ENCODE measurements at places on chromosomes 4 and X.

DNA sequence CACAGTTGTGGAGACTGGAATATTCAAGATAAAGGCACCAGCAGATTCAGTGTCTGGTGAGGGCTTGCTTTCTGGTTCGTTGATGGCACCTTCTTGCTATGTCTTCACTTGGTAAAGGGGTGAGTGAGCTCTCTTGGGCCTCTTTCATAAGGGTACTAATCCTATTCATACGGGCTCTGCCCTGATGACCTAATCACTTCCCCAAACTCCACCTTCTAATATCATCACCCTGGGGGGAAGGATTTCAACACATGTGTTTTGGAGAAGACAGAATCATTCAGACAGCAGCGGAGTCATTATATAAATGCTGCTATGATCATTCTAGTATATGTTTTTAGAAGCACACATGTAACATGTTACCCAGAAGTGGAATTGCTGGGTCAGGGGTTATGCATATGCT lies 295.3 kb upstream of the CTSO start:
- DNase-seq, result no peak

DNA sequence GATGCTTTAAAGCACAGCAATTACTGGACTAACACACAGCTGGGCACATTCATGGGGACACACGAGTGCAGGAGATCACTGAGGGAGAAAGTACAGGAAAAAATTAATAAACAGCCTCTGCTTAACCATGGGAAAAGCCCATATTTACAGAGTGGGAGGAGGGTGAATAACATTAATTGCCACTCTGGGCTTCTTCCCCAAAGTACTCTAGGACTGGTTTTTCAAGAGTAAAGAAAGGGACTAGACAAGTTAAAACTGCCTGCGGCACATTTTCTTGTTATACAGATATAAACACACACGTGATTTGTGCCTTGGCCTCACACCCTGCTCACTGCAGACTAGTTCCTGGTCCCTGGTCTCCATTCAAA lies 179.7 kb upstream of the TET2 start:
- no peak for DNase-seq

- DNase-seq, result no peak
Measured at GRCh38 chr4:19063662-19064061, 1042.1 kb upstream of the LCORL start.

DNA sequence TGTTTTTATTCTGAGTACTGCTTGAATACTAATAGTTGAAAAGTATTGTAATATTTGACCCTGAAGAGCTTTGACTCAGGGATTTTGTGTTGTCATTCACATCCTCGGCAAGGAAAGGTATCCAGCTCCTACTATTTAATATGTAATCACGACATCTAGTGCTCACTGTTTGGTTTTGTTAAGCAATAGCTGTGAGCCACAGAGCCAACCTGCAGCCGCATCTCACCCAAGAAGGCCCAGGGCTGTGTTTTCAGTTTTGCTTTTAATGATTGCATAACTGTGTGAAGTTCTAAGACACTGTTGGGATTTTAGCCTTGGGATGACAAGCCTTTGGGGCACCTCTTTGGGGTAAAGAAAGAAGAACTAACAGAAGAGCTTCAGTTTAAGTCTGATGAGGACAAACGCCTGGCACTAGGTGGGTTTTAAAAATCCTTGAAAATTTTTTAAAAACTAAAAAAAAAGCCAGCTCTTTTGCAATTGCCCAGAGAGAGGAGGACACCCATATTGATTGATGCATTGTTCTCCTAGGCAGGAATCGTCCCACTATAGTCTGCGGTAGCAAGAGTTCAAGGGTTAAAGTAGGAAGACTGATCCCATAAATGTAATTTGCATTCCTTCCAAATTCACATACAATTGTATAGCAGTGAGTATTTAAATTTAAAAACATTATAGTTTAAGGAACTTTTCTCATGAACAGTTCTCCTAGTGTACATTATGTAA lies 157.8 kb downstream of the RELL1 start:
- DNase-seq, result no peak

GRCh38 chr4:155263480-155263879 lies 55.0 kb downstream of the NPY2R start:
- DNase-seq, result no peak

DNA sequence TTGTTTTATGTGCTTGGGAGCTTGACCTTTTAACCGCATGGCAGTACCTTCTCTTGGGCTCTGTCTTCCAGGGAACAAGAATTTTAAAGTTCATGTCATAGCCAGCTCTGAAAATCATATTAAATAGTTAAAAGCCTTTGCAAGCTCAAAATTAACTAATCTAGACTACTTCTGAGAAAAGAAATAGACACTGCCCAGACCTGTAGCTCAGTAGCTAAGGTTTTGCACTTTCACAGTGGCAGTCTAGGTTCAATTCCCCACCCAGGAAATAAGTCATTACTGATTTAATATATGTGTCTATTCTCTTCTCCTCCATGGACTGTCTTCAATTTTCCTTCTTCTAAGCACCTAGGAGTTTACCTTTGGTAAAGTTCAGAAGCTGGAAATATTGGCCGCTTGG lies 27.4 kb downstream of the HSD17B11 start:
- DNase-seq, result no peak

DNA sequence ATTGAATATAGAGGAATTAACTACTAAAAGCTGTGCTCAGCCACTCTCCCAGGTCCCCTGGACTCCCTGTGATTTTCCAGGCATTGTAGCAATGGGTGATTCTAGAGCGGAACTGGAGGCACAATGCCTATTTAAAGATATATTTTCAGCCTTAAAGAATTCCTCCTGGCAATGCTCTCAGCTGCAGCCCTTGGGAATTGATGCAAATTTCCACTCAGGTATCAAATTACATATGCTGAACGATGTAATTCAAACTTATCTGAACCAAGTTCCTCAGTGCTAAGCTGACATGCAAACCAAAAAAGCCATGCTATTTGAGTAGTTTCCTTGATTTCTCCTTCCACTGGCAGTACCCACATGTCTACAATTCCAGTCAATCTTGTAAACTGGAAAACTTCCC lies 86.3 kb upstream of the GABRA3 start:
- DNase-seq, result no peak

DNA sequence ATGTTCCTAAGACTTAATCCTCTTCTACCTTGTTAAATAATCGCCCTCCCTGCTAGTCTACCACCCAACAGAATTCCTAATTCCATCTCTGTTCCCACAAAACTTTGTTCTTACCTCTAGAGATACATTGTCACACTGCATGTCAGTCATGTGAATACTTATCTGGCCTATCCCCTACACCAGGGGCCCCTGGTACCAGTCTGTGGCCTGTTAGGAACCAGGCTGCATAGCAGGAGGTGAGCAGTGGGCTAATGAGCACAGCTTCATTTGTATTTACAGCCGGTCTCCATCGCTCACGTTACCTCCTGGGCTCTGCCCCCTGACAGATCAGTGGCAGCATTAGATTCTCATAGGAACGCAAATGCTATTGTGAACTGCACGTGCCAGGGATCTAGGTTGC lies 73.9 kb downstream of the APBB2 start:
- no peak for DNase-seq

- DNase-seq, result no peak
Measured at GRCh38 chr4:121675715-121676114, 21.1 kb downstream of the ANXA5 start.

DNA sequence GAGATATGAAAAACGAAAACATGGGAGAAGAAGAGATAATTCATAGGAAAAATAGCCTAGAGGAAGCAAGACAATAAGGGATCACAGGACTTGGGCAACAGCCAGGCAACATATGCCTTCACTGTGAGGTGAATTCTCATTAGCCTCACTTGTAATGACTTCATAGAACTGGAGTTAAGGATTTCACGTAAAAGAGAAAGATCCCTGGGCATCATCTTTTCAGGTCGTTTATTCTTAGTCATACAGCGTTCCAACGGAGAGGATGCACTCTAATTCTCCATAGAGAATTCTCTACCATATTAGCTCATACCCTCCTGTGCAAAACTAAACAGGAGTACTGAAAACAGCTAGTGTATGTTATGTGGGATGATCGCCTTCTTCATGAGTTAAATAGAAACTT lies 1.4 kb downstream of the PRKG2 start:
- no peak for DNase-seq

GRCh38 chr4:157220371-157220881 lies at the start of gene GRIA2:
Gene GRIA2, plus strand, starts transcription at chr4:157220728. Its CDS starts 315 bp downstream, at chr4:157221043.
- DNase-seq, result no peak

- no peak for DNase-seq
Measured at GRCh38 chr4:154722262-154722661, 21.5 kb upstream of the LRAT start.

- no peak for DNase-seq
Measured at GRCh38 chrX:38341442-38341841, 11.0 kb upstream of the OTC start.

DNA sequence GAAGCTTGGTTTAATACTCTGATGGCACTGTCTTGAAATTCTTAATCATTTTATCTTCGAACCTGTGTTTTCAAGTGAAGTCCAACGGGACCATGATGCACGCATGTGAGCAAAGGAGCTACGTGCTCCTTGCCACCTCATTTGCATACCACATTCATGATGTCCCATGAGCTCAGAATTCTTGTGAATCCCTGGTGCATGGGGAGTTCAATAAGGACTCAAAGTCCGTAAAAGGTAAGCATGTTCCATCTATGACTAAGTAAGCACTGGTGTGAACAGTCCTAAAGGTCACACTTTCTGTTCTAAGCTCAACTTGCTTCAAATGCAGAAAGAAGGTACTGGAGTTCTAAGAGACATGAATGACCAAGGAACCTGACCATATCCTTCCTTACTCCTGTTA lies 13.1 kb upstream of the GPM6B start:
- DNase-seq, result no peak

- no peak for DNase-seq
Measured at GRCh38 chrX:53695946-53696549, 9.5 kb upstream of the HUWE1 start.

- DNase-seq, result no peak
Measured at GRCh38 chr4:10611673-10612072, 72.9 kb downstream of the CLNK start.

DNA sequence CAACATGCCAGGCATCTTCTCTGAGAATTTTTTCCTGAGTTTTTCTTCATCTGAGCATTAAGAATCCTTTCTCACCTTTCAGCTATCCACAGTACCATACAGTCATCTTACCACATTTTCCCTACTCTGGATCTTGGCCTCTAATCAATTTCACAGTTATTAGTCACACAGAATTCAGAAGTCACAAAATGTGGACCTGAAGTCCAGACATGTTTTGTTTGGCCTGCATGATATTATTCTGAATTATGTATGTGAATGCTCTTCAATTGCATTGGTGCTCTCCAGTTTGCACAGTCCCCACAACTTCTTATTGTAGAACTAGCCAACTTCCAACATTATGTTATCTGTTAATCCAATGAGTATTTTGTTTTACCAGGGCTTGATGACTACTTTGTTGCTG lies 102.3 kb upstream of the GRIA3 start:
- DNase-seq, result no peak

GRCh38 chrX:14027036-14027435 lies 2.7 kb downstream of the GEMIN8 start:
- no peak for DNase-seq

DNA sequence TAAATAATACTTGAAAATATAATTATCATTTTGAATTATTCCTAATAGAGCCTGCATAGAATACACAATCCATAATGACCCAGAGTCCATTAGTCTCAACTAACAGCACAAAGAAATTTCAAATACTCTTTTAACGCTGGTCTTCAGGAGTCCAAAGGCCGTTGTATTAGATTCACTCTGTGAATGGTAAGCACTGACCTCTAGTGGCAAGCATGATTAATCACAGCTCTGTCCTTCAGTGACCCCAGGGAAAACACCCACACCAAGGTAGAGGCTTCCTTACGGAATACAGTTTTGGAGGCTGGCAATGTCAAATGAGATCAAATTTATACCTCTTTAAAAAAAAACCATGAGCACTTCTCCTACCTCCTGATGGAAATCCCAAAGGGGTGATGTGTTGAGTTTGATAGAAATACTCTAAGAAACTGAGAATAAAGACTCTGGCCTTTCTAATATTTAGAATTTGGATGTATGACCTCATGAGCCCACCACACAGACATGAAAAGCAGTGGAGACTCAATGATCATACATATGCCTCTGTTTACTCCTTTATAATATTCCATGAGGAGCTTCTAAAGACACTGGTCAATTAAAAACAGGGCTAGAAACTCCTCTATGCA lies 147.2 kb upstream of the DKK2 start:
- no peak for DNase-seq

- DNase-seq, result no peak
Measured at GRCh38 chr4:155032521-155033229, 175.8 kb upstream of the NPY2R start.

DNA sequence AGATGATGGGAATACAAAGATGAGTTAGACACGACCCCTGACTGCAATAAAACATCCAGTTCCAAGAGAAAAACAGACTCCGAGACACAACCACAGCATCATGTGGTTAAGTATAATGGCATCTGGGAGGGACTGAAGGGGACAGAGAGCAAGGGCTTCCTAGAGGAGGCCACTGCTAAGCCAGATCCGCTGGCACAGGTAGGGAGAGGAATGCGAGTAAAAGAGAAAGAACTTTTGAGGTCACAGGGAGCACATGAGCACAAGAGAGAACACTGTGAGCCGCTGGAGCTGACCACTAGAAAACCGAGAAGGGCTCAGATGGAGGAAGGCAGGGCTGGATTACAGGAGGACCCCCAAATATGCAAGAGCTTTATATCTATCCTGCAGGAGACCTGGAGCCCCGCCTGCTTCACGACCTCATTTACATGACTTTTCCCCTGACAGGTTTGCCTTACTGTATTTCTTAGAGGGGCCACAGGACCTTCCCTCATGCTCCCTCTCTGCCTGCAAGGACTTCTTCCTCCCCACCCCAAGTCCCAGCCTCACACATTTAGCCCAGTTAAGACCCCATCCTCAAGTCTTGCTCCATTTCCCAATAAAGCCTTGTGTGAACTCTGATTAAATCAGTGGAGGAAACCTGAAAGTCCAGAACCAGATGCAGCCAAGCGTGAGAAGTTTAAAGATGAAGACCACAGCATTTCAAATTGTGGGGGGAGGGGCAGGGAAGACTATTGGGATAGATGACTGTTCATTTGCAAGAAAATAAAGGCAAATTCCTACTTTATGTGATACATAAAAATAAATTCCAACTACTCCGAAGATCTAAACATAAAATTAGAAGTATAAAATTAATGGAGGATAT lies 29.6 kb downstream of the MFAP3L start:
- no peak for DNase-seq

DNA sequence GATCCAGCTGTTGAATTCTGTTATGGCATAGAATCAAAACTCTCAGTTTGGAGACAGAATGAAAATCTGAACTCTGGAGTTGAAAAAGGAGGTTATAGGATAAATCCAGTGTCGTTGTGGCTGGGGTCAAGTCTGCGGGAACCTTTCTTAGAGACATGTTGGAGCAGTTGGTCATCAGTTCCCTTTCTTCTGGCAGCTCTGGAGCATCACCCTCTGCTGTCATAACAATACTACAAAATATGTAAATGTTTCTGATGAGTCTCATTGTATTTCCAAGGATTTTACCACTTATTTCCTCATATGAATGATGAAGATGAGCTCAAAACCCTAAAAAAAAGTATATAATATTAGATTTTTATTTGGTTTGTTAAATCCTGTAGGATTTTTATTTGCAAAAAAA lies 7.5 kb downstream of the TLR10 start:
- no peak for DNase-seq

- no peak for DNase-seq
Measured at GRCh38 chrX:45007598-45007997, 134.6 kb downstream of the KDM6A start.
